ENCODE measurements at places on chromosomes 6 and 20.

- no peak for DNase-seq
- no peaks in the 10 kb centered on the region for H3K27me3 ChIP-seq
- peak overlapping the region; percentile 53 for H3K27ac ChIP-seq
- no peak overlapping the region for H3K4me3 ChIP-seq
These were observed 116.4 kb downstream of the KIF6 start for GRCh38 chr6:39608652-39609345.

DNA sequence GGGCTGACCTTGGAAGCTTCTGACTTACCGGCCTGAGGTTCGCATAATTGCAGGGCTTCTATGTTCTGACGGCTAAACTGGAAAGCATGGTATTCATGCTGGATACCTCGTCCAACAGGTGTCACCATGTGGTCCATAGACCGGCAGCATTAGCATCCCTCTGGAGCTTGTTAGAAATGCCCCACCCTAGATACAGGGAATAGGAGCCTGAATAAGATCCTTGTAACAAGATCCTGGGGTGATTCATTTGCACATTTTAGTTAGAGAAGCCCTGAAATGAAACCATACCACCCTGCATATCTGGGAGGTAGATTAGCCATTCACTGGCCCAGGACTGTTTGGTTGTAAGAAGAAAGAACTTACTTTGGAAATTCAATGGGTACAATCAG is 77.7 kb downstream of the TMEM170B start:
- no peaks in the 10 kb centered on the region for H3K27me3 ChIP-seq
- peak overlapping the region; percentile 34 for H3K27ac ChIP-seq
- DNase-seq: no peak

DNA sequence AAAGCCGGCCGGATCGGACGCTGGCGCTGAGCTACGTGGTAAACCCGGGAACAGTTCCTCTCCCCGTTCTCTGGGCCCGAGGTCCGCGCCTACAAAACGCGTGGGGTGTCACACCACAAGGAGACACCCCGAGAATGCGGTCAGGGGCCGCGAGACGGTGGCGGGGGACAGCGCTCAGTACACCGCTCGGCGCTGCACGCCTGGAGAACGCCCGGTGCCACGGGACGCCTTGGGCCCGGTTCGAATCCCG is 670 bp downstream of the NCOA5 start:
- no peaks in the 10 kb centered on the region for H3K36me3 ChIP-seq
- H3K4me3 ChIP-seq: peak overlapping the region; percentile 84
- H3K27me3 ChIP-seq: no peaks in the 10 kb centered on the region
- H3K27ac ChIP-seq: peak overlapping the region; percentile 99

DNA sequence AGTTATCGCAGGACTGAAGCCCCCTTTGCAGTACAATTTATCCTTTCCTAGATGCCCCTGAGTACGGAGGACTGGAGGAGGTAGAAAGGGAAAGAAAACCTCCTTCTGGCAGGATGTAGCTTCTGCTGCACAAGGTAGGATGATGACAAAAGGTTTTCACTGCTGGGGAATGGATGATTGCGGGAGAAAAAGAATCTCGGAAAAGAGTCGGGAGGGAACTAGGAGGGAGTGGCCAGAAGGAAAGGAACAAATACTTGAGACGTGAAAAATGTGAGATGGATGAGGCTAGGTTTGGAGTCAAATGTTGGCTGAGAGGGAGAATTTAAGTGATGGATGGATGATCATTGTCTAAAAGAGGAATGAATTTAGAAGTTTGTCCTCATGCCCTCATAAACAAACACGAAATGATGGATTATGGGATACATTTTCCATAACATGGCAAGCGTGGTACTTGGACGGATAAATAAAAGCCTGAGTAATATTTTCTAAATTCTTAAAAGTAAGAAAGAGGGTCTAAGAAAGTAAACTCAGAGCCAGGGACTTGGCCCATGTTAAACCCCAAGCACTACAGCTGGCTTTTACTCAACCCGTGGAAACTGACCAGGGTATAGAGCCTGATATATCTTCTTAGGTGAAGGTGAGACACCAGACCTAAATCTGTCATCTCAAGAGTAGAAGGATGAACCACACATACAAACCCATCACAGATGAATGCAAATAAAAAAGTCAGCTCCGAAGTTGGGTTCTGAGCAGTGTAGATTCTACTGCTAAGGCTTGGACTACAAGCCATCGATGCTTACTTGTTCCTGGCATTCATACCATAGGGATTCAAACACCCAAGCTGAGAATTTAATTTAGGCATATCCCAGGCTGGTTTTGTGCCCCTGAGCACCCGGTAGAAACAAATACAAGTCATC is 72.4 kb downstream of the HFE start:
- no peaks in the 10 kb centered on the region for H3K27me3 ChIP-seq
- H3K27ac ChIP-seq: peak overlapping the region; percentile 96
- no peaks in the 10 kb centered on the region for H3K36me3 ChIP-seq
- peak overlapping the region; percentile 74 for H3K4me3 ChIP-seq
- no peak for DNase-seq

- no peaks in the 10 kb centered on the region for H3K27me3 ChIP-seq
- H3K4me3 ChIP-seq: no peak overlapping the region
- H3K36me3 ChIP-seq: no peaks in the 10 kb centered on the region
- no peak overlapping the region for H3K27ac ChIP-seq
- H3K4me1 ChIP-seq: no peaks in the 10 kb centered on the region
These were observed 227.9 kb downstream of the FRK start for GRCh38 chr6:115832786-115833185.

- H3K36me3 ChIP-seq: no peaks in the 10 kb centered on the region
- H3K4me3 ChIP-seq: peak overlapping the region; percentile 30
- H3K4me1 ChIP-seq: peaks cover 23% of the 10 kb centered on the region
- H3K27me3 ChIP-seq: no peaks in the 10 kb centered on the region
- peak overlapping the region; percentile 74 for H3K27ac ChIP-seq
These were observed 48.9 kb downstream of the NOL4L start for GRCh38 chr20:32535953-32536823.

DNA sequence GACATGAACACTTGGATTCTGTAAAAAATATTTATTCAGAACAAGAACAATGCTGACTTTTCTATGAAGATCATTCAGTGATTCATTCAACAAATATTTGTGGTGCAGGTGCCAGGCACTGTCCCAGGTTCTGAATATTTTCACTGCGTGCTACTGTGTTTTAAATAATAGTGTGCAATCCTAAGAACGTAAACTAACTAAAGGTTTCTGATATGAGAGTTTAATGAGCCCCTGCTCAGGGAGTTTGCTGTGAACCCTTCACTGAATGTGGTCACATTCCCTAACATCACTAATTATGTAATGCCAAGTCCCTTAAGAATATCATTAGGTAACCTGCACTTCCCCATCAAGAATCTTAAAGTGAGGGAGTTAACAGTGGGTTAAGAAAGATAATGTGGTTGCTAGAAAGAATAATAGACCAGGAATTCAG is 1.7 kb upstream of the TMEM170B start:
- DNase-seq: no peak
- no peak overlapping the region for H3K4me3 ChIP-seq
- H3K4me1 ChIP-seq: peaks cover 6% of the 10 kb centered on the region
- no peak overlapping the region for H3K27ac ChIP-seq

DNA sequence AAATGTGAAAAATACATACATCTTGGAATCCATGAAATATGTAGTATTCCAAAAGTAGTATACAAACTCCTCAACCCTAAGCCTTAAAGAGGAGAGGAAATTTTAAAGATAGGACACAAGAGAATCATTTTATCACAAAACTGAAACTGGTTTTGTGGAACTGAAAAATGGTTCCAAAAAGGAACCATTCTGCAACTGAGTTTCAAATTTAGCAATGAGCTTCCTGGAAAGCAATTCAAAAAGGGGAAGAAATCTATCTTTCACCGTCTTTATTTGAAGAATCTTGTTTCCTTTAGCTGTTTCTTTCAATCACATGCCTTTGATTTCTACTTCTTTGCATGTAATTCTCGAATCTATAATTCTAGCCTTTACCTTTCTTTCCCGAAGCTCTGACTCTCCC is 32.2 kb upstream of the LAMP5 start:
- no peaks in the 10 kb centered on the region for H3K27me3 ChIP-seq
- no peak for DNase-seq
- no peak overlapping the region for H3K27ac ChIP-seq
- no peaks in the 10 kb centered on the region for H3K36me3 ChIP-seq
- H3K4me3 ChIP-seq: no peak overlapping the region

- H3K36me3 ChIP-seq: no peaks in the 10 kb centered on the region
- peaks cover 9% of the 10 kb centered on the region for H3K4me1 ChIP-seq
- H3K27me3 ChIP-seq: no peaks in the 10 kb centered on the region
- no peak overlapping the region for H3K27ac ChIP-seq
- DNase-seq: no peak
- no peak overlapping the region for H3K4me3 ChIP-seq
These were observed 268.2 kb downstream of the SAMD5 start for GRCh38 chr6:147776631-147777213.

GRCh38 chr6:150684161-150684560 is 84.5 kb downstream of the PLEKHG1 start:
- no peak for DNase-seq
- H3K4me3 ChIP-seq: no peak overlapping the region
- peak overlapping the region; percentile 71 for H3K27ac ChIP-seq

- no peak for DNase-seq
- H3K27ac ChIP-seq: no peak overlapping the region
- peak overlapping the region; percentile 59 for H3K4me3 ChIP-seq
- peaks cover 24% of the 10 kb centered on the region for H3K4me1 ChIP-seq
- H3K36me3 ChIP-seq: no peaks in the 10 kb centered on the region
These were observed 1.8 kb upstream of the KCNQ5 start for GRCh38 chr6:72619883-72620696.

- H3K27me3 ChIP-seq: no peaks in the 10 kb centered on the region
- peaks cover 9% of the 10 kb centered on the region for H3K36me3 ChIP-seq
- H3K27ac ChIP-seq: no peak overlapping the region
- H3K4me3 ChIP-seq: no peak overlapping the region
- DNase-seq: no peak
- H3K4me1 ChIP-seq: no peaks in the 10 kb centered on the region
These were observed 58.4 kb downstream of the GJA10 start for GRCh38 chr6:89952686-89953085.

- H3K4me3 ChIP-seq: no peak overlapping the region
- H3K4me1 ChIP-seq: no peaks in the 10 kb centered on the region
- H3K36me3 ChIP-seq: no peaks in the 10 kb centered on the region
- no peaks in the 10 kb centered on the region for H3K27me3 ChIP-seq
- H3K27ac ChIP-seq: no peak overlapping the region
These were observed 11.9 kb downstream of the BHLHE23 start for GRCh38 chr20:62994869-62995281.

- no peaks in the 10 kb centered on the region for H3K36me3 ChIP-seq
- H3K4me3 ChIP-seq: no peak overlapping the region
- DNase-seq: no peak
- H3K27me3 ChIP-seq: no peaks in the 10 kb centered on the region
These were observed 61.2 kb downstream of the EYA2 start for GRCh38 chr20:46955601-46956556.

DNA sequence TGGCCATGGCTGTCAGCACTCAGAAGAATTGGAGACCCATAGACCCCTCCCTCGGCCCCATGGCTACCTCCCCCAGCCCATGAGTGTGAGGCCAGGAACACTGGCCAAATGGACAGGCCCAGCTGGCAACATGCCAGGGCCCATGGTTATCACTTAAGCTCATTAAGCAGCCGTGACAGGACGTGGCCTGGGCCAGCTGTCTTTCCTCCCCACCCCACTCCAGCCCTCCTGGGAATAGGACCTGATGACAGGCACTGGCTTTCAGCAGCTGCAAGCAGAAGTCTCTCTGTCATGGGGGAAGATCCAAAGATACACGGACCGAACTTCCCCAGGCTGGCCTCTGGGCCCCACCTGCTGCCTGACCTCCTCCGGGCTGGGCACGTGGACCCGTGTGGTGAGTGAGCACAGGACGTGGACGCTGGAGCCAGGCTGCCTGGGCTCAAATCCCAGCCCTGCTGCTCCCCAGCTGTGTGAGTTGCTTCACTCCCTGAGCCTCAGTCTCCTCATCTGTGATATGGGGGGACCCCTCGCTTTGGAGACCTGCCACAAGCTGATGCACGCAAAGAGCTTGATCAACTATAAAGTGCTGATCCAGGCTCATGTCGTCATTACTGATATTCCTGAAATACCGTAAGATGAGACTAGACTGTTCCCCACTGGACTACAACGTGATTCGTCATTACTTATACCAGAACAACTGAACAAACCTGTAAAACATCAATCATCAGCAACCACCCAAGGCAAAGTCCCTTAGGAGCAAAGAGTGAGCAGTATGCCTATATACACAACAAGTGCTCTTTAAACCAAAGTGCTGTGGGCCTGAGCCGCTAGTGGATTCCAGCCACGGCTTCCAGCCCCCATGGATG is 22.0 kb upstream of the VSTM2L start:
- no peaks in the 10 kb centered on the region for H3K36me3 ChIP-seq
- H3K27me3 ChIP-seq: no peaks in the 10 kb centered on the region
- H3K27ac ChIP-seq: no peak overlapping the region
- no peak for DNase-seq
- H3K4me3 ChIP-seq: no peak overlapping the region

- no peak overlapping the region for H3K27ac ChIP-seq
- H3K36me3 ChIP-seq: no peaks in the 10 kb centered on the region
- DNase-seq: no peak
- H3K4me3 ChIP-seq: no peak overlapping the region
- H3K4me1 ChIP-seq: no peaks in the 10 kb centered on the region
These were observed 68.0 kb downstream of the HS3ST5 start for GRCh38 chr6:114274836-114275235.

- no peak overlapping the region for H3K27ac ChIP-seq
- no peaks in the 10 kb centered on the region for H3K27me3 ChIP-seq
- H3K36me3 ChIP-seq: no peaks in the 10 kb centered on the region
- no peak overlapping the region for H3K4me3 ChIP-seq
- DNase-seq: no peak
These were observed 100.9 kb downstream of the PPP1R14C start for GRCh38 chr6:150243620-150244314.

- no peak overlapping the region for H3K27ac ChIP-seq
- DNase-seq: no peak
- H3K4me1 ChIP-seq: no peaks in the 10 kb centered on the region
- no peaks in the 10 kb centered on the region for H3K36me3 ChIP-seq
- H3K27me3 ChIP-seq: no peaks in the 10 kb centered on the region
These were observed 16.7 kb upstream of the IRAK1BP1 start for GRCh38 chr6:78850621-78851020.

GRCh38 chr6:170032706-170033309 is 258.1 kb downstream of the DLL1 start:
- H3K27ac ChIP-seq: no peak overlapping the region
- H3K27me3 ChIP-seq: no peaks in the 10 kb centered on the region
- H3K4me1 ChIP-seq: peaks cover 5% of the 10 kb centered on the region
- no peak for DNase-seq
- H3K4me3 ChIP-seq: no peak overlapping the region

DNA sequence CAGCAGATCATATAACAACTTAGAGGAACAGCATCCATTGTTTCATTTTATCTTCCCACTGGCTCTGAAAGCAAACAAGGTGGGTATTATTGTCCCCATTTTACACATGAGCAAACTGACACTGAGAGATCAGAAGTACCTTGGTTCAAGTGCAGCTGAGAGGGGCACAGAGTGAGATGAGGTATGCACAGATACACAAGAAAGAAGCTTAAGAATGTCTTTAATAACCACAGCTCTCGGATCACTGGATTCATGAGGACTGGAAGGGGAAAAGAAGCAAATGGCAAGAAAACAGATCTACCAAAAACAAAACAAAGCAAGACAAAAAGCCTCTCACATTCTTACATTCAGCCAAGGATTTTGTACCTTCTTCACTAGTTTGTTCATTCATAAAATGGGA is 10.6 kb downstream of the SLC2A10 start:
- no peaks in the 10 kb centered on the region for H3K4me1 ChIP-seq
- no peak for DNase-seq
- H3K27ac ChIP-seq: no peak overlapping the region
- no peak overlapping the region for H3K4me3 ChIP-seq
- H3K27me3 ChIP-seq: no peaks in the 10 kb centered on the region

GRCh38 chr6:143689852-143690251 is 12.1 kb downstream of the PHACTR2 start:
- no peaks in the 10 kb centered on the region for H3K4me1 ChIP-seq
- H3K36me3 ChIP-seq: no peaks in the 10 kb centered on the region
- H3K4me3 ChIP-seq: no peak overlapping the region
- H3K27ac ChIP-seq: peak overlapping the region; percentile 12
